ENCODE measurements at places on chromosomes 2 and 18.

DNA sequence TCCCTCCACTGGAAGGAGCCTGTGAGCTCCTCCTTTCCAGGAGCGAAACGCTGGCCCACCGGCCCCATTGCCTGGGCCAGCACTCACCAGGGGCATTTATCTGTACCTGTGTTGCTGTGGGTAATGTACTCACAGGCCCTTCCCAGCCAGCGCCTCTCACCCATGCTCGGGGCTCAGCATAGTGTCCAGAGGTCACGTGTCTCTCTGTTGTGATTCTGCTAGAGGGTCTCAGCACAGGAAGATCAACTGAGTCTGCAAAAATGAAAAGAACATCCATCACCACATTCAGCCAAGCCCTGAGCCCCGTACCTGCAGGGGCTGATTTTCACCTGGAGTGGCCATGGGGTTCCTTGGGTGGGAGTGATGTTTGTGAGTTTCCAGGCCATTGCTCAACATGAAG is 103.1 kb upstream of the TPO start:
- DNase-seq, result no peak

DNA sequence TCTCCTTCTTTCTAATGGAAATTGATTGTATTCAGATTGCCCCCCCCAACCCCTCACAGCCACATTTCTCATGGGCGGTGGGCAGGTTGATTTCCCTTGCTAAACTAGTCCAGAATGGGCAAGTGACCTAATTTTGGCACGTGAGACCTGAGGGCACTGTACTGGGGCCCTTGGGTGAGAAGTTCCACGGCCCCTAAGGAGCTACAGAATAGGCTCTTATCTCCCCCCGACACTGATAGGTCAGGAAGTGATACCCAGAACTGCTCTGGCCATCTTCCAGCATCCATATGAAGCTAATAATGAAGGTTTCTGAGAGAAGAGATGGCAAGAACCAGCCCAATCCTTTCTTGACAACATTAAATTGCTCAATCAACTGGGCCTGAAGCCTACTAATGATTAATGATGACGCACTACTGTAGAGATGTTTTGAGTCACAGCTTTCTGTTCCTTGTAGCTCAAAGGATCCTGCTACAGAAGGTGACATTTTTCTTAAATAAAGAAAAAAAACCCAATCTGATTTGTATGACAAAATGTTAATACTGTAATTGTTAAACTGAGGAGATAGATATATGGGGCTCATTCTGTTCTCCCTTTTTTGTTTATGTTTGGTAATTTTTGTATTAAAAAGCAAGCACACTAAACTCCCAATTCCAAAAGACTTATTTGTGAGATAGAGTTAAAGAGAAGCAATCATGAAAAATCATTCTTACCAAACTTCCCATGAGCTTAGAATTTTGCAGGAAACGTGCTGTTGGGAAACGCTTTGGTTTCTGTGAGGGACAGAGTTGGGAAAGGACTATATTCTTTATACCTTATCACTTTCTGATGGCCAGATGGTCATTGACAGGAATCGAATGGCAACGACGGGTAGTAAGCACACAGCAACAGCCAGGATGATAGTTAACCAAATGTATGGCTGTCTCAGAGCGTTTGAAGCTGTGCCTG is 28.2 kb upstream of the NARS1 start:
- no peak for DNase-seq

GRCh38 chr2:182142062-182142461 is 156.4 kb downstream of the PPP1R1C start:
- no peak for DNase-seq

DNA sequence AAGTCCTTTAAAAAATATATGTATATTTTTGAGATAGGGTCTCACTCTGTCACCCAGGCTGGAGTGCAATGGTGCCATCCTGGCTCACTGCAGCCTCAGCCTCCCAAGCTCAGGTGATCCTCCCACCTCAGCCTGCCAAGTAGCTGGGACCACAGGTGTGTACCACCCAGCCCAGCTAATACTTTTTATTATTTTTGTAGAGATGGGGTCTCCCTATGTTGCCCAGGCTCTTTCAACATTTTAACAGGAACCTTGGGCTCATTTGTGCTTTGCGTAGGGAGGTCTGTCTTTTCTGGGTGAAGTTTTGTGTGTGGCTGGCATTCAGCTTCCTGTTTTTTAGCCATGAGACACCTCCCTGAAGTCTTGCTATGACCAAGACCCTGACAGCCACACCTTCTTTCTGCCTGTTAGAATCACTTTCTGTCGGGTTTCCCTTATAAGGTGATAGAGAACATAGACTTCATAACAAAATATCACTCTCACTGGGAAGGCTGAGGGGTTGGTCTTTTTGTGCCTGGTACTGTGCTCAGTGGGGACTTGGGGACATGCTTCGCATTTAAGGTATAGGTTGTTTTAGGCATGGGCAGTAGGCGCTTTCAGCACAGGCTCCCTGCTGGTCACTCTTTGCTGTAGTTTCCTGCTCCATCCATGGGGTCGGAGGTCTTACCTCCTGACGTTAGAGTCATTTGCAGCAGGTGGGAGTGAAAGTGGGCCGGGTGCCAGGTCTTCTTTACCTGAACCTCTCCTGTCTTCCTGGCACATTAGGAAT is 3.4 kb downstream of the RAB31 start:
- DNase-seq, result no peak

DNA sequence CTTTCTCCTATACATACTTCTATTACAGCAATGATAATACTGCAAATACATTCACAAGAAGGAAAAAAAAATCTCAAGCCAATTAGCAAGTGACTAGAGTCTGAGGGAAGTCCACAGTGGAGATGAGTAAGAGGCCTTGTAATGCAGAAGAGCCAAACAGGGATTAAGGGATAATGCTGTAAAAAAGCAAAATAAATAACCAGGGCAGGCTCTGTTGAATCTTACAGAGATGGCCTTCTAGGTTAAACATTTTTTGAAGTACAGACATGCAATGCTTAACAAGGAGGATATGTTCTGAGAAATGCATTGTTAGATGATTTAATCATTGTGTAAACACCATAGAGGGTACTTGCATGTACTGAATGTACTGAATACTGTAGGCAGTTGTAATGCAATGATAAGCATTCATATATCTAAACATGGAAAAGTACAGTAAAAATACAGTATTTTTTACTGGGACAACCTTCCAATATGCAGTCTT is 122.1 kb upstream of the RMDN2 start:
- no peak for DNase-seq

DNA sequence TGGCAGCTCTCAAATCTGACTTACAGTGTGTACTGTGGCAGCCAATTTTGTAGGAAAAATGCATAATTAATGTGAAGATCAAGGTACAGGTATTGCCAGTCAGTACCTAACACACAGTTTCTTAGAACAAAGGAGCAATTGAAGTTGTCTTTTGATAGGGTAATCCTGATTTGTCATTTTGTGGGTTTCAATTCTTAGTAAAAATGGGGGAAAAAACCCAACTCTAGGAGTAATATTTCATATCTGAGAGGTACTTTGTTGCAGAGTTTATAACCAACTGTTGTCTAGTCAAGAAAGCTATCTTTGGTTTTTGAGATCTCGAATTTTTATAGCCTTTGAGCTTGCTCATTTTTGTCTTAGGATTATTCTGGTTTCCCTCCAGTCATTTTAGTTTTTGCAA is 16.1 kb downstream of the SPATS2L start:
- no peak for DNase-seq

- no peak for DNase-seq
These were observed 121.4 kb upstream of the TTC27 start for GRCh38 chr2:32506446-32506845.

- DNase-seq, result no peak
These were observed 61.2 kb upstream of the B3GNT7 start for GRCh38 chr2:231334179-231334930.

GRCh38 chr18:76953583-76954233 is 131.4 kb downstream of the ZNF236 start:
- DNase-seq, result no peak

GRCh38 chr2:180416627-180417026 is 409.5 kb upstream of the CWC22 start:
- no peak for DNase-seq

DNA sequence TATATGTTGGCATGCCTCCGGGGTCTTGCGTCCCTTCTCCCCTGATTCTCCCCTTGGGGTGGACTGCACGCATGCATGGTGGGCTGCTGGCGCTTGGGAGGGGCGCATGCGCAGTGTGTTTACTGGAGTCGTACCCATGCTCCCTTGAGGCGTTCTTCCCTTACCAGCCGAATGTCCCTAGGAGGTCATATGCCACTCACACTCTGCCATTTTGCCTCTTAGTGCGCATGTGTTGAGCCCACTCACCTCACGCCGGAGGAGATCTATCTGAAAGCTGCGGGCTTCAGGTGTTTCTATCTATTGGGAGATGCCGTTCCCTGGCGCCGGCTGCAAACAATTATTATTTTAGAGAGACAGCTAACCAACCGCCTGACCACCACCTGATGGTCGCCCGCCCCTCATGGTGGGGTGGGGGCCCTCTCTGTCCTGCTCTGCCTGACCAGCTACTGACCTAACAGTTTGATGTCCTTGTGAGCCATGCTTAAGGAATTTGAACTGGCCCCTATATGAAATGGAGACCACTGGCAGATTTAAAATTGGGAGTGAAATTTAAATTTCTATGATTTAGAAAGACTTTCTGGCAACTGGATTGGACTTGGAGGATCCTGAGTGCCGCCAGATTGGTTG is 179.6 kb downstream of the RNF144A start:
- DNase-seq, result no peak

DNA sequence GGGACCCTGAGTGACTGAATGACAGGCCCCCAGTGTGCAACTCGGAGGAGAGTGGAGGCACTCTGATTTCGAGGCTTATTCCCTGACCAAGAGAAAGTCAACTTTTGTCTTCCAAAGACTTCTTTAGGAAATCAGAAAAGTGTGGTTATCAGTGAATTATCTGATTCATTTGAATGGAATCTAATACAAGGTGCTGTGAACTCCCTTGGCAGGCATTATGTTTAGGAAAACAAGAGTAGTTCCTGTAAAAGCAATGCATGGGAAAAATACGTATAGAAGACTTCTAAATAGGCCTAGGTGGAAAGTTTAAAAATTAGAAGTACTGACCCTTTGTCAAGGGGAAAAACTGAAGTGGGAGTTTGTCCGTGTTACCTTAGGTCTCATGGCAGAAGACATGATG is 269.4 kb downstream of the GBX2 start:
- DNase-seq, result no peak

GRCh38 chr2:124814968-124815745 is 790.1 kb downstream of the CNTNAP5 start:
- no peak for DNase-seq

GRCh38 chr18:3219241-3219630 is 532 bp downstream of the MYOM1 start:
- DNase-seq, result no peak

- DNase-seq, result no peak
These were observed 14.9 kb upstream of the SOS1 start for GRCh38 chr2:39135690-39136259.

DNA sequence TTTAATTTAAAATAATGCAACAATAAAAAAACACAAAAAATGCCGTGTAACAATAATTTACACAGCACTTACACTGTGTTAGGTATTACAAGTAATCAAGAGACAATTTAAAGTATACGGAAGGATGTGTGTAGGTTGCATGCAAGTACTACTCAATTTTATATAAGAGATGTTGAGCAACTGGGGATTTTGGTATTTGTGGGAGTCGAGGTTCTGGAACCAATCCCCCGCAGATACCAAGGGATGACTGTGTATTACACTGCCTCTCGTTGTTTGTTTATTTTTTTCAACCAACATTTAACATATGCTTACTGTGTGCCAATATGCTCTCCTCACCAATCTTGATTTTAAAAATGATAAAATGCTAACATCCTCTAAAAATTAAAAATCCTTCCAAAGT is 24.8 kb downstream of the MAP3K2 start:
- DNase-seq, result no peak

DNA sequence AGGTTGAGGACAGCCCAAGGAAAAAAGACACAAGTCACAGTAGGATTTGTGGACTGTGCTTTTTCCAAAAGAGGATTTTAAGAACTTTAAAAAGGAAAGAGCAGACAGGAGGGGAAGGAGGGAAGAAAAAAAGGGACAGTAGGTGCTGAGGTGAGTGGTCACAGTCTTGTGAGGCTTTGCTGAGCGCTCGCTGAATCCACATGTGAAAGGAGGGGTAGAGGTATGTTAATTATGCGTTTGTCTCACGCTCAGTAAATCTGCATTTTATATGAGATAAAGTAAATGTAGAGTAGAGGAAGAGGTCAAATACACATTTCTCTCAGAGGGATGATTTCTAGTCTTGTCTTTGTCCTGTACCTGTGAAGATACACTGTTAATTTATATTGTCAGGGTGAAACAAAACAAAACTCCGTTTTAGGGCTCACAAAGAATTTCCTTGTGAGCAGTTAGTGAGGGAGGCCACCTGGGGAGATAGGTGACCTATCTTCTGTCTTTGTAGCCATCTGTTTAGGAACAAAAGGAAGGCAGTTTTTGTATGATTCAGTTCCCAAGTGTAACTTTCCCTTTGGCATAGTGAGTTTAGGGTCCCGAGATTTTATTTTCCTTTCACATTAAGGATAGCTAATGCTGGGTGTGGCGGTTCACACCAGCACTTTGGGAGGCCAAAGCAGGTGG is 25.3 kb downstream of the GNAL start:
- DNase-seq, result no peak

- no peak for DNase-seq
These were observed 217.1 kb downstream of the DYM start for GRCh38 chr18:49243391-49243790.

- DNase-seq, result no peak
These were observed 44.3 kb upstream of the NEUROD1 start for GRCh38 chr2:181724662-181725061.

GRCh38 chr2:9273486-9274130 is 67.0 kb downstream of the ASAP2 start:
- DNase-seq, result no peak

GRCh38 chr2:196449083-196449482 is 190.4 kb upstream of the CCDC150 start:
- no peak for DNase-seq

DNA sequence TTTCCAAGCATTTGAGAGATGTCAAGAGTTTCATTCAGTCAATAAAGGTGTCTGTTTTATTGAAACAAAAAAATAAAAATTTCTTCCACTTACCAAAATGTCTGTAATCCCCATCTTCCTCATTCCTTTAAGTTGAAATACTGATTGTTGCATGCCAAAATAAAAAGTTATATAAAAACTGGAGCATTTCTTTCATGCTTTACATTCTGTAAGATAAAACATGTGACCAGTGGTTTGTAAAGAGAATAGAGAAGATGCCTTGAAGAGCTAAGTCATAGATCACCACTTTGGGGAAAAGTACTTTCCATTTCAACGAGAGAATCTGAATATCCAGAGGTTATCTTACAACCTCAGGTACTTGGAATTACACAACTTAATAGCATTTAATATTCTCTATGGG is 35.9 kb upstream of the MYO1B start:
- no peak for DNase-seq

GRCh38 chr18:63848159-63848558 is 39.3 kb upstream of the SERPINB2 start:
- no peak for DNase-seq

DNA sequence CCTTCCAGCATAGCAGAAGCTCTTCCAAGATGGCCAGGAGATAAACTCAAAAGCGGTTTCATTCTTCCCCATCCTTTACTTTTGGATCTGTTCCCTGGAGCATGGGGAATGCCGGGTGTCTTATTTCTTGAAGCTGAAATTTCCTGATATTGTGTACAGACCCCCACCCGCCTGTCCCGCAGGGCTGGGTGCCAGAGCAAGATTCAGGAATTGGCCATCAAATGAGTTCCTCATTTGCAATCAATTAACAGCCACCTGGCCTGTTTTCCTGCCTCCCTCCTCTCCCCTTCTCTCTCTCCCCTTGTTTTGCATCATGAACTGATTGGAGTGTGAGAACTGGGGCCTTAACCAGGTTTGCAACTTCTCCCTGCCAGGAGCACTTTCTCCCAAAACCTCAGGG is 202.1 kb downstream of the SH3RF3 start:
- no peak for DNase-seq

All from activated CD4-positive, CD25-positive, alpha-beta regulatory T cell (primary cell).